ENCODE measurements at places on chromosomes 3 and 15.

GRCh38 chr3:15477951-15478639 lies 43.4 kb downstream of the COLQ start:
- no peak for DNase-seq

- DNase-seq = no peak
These were observed 11.9 kb downstream of the SCAMP5 start for GRCh38 chr15:75007216-75007615.

GRCh38 chr3:31840252-31840651 lies 140.8 kb downstream of the OSBPL10 start:
- no peak for DNase-seq

DNA sequence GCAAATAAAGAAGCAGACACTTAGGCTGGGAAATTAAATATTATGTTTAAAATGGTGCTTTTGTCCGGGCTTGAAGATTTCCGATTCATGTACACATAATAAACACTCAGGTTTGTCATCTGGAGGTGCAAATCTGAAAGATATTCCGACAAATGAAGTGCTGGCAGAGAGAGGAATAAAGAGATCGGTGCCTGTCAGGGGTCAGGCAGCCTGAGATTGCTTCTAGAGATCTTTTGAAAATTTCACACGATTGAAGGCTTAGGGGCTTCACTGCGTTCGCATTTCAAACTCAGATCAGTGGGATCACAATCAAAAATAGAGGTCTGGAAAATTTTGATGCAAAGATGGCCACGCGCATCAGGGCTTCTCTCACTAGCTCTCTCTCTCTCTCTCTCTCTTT lies 33.2 kb downstream of the NR2F2 start:
- DNase-seq = no peak

- no peak for DNase-seq
These were observed 80.6 kb downstream of the PCOLCE2 start for GRCh38 chr3:142808103-142808917.

GRCh38 chr3:187994221-187995042 lies 159.5 kb upstream of the LPP start:
- DNase-seq = no peak

DNA sequence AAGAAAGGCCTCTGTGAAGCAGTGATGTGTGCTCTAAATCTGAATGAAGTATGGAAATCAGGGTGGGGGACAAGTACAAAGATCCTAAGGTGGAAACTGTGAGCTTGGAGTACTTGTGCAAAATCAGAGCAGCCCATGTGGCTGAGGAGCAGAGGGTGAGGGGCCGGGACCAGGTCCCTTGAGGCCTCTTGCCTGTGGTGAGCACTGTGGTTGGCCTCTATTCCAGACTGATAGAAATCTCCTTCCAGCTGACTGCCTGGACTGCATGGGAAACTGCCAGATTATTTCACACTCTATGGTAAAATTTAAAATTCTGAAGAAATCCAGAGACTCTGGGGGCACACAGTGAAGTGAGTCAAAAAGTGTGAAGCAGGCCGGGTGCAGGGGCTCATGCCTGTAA lies 81.4 kb downstream of the TM4SF4 start:
- no peak for DNase-seq

DNA sequence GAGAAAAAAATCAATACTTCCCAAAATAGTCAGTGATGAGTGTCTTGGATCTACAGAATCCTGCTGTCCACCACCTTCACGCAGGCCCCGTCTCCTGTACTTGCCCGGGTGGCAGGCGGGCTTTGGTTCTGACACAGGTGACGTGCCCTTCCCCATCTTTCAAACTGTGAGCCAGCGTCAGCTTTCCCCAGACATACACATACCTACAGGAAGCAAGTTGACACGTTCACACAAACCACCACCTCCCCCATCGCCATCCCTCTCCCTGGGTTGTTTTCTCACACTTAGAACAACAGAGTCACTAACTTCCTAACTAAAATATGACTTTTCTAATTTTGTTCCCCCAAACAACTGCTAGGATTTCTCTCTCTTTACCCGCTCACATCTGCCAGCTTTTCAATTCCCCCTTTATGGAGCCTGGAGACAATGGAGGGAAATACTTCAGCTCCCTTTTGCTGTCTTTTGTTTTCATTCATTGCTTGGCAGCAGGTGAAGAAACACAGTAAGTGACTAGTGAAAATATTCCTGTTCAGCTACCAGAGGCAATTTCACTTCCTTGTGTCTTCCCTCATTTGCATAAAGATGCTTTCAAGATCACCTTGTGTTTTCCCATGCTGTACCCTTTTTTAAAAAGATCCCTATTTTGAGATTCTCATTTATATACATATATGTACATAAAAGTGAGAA lies 248.3 kb downstream of the SLCO3A1 start:
- no peak for DNase-seq

- DNase-seq = no peak
These were observed 308.1 kb upstream of the RASGRP1 start for GRCh38 chr15:38872732-38873131.

GRCh38 chr3:8128686-8129085 lies 372.9 kb upstream of the LMCD1 start:
- DNase-seq = no peak

DNA sequence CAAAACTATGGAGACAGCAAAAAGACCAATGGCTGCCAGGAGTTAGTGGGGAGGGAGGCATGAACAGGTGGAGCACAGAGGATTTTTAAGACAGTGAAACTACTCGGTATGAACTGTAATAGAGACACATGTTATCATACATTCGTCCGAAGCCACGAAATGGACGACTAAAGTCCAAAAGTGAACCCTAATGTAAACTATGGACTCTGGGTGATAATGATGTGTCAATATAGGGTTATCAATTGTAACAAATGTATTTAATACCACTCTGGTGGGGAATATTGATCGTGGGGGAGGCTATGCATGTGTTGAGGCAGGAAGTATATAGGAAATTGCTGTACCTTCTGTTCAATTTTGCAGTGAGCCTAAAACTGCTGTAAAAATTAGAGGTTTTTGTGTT lies 107.0 kb downstream of the CPN2 start:
- DNase-seq = no peak

DNA sequence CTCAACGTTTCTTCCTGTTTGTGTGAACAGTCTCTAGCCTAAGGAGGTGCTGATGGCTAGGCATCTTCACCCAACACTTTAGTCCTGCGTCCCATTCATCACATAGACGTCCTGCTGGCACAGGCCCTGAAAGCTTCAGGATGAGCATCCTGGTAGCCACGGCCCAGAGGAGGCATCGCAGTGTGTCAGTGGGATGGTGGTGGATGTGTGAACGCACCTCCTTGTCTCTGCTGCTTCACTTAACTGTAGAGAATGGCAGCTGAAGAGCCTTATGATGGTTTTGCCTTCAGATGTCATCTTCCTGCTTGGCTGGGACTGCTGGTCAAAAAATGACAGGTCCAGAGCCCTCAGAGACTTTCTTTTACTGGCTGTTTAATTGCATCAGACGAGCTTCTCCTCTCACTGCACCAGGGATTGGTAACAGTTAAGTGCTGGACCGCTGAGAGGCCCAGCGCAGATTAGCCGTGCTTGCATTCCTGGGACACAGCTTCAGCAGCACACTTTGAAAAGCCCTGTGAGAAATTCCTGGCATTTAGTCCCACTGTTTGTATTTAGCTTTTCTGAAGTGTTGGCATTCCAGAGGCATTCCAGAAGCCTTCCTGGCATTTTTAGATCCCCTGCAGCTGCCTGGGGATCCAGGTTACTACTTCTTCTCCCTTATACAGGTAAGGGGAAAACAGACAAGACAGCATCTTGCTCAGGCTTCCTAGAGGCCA lies 132.4 kb upstream of the PLXNA1 start:
- DNase-seq = peak; percentile 6

GRCh38 chr3:147613725-147614124 lies 204.6 kb downstream of the ZIC1 start:
- DNase-seq = no peak

DNA sequence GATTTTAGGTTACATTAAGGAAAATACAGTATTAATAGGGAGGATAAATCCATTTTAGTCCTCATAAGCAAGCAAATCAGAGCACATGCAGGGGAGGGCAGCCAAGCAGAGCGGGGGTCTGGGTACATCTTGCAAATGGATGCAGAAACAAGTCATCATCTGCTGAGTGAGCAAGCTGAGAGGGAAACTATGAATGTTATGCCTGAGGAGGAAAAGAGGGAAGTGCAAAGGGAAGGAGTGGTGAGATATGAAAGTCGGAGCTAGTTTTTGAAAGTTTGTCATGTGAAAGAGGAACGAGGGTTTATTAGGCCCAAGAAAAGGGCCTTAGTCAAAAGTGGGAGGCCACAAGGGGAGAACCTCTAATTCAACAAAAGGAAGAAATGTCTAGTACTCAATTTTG lies 15.4 kb downstream of the PTX3 start:
- DNase-seq = no peak

DNA sequence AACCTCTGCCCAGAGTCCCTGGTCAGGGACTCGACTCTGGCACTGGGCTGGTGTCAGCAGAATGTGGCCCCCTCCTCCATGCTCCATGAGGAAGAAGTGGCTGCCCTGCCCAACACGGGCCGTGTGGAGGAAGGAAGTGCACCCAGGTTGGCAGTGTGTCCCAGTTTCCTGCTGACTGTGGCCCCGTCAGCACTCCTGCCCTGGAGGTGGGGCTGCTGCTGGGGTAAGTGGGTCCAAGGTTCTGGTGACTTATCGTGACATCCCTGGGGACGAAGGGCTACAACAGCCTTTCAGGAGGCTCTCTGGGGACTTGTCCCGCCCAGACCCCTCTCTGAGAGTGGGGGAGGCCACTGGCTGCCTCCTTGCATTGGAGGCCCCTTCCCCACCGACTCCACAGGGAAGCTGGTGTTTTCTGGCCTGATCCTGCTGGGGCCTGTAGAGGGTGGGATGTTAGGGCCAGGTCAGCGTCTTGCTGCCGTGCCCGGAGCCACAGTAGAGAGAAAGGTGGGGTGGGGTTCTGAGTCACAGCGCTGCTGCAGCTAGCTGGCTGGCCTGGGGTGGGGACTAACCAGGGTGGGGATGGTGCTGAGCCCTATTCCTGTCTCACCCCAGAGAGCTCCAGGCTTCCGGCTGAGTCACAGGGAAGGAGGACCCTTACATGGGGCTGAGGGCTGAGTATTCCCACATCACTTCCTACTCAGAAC lies 10.5 kb downstream of the SEMA4B start:
- no peak for DNase-seq

GRCh38 chr3:100068826-100069225 lies 45.5 kb downstream of the FILIP1L start:
- DNase-seq = no peak

DNA sequence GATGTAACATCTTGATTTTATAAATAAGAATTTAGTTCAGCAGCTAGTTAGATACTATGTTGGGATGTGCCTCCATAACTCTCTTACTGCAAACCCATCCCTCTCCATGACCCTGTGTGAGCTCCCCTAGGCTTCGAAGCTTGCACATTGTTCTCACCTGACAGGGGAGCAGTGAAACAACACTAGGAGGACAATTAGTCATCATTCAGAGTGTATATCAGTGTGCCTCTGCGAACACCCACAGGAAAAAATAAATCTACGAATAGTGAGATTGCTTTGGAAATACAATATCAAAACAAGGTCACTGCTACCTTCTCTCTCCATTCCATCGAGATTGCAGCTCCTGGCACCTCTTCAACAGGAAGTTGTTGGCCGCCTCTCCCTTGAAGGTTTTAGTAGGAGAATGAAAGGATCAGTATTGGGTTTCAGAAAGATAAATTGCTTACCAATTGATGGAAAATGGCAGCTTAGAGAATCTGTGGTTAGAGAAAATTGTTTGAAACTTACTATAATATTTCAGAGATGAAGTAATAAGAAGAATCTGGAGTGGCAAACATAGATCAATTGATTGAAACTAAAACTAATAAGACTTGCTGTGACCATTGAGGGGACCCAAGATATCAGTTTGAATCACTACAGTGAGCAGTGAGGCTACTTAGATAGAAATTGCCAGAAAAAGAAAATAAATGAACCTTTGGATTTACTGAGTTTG lies 103.2 kb downstream of the CHL1 start:
- no peak for DNase-seq

DNA sequence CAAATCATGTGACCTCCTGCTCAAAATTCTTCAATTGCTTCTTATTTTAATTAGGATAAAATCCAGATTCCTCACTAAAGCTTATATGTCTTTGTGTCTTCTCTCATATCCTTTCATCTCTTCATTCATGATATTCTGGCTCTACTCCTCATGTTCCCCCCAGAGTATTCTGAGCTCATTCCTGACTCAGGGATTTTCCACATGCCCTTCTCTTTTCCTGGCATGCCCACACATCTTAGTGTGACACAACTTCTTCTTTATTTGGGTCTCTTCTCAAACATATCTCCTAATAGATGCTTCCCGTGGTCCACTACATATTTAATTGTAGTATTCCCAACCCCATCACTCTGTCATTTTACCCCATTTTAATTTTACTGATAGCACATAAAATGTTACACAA lies 15.2 kb upstream of the MBNL1 start:
- no peak for DNase-seq

GRCh38 chr15:70262591-70263274 lies 165.0 kb upstream of the TLE3 start:
- no peak for DNase-seq

GRCh38 chr3:132294906-132295305 lies 22.3 kb upstream of the ACP3 start:
- no peak for DNase-seq

- no peak for DNase-seq
These were observed 11.6 kb downstream of the GPR160 start for GRCh38 chr3:170049146-170050000.

GRCh38 chr15:47768735-47769134 lies 51.4 kb downstream of the SEMA6D start:
- DNase-seq = no peak

GRCh38 chr15:74768099-74768770 lies 13.6 kb upstream of the CSK start:
- no peak for DNase-seq

GRCh38 chr3:58722561-58722960 lies 56.0 kb upstream of the FAM3D start:
- DNase-seq = no peak

- no peak for DNase-seq
These were observed 449.3 kb upstream of the THBS1 start for GRCh38 chr15:39131609-39132008.

DNA sequence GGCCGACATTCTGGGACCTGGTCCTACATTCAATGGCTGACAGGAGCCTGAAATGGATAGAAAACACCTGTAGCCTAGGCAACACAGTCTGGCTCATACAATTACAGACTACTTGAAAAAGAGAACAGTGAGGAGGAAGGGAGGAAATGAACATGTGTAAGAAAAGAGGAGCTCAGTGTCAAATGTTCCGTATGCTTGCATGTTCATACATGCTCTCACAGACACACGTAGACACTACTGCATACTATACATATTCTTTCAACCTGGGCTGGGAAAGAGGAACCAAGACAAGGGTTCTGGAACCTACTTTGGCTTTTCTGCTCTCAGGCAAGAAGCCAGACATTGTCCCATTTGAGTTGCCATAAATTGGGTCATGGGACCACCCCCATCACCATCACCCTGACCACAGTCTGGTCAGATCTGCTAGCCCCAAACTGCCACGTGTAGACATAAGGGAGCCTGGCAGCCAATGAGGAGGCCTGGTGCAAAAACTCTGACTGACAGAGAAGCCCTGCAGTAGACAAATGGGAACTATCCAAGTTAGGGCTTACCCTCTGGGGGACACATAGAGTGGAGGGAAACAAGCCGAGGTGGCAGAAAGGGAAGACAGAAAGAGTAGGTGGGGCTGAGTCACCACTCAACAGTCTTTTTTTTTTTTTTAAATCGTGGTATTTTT lies 310.0 kb downstream of the SHQ1 start:
- DNase-seq = no peak

Measured in occipital lobe (tissue), 3 donors.